ENCODE measurements at places on chromosomes 6 and 20. TPM values are rescaled to one million over a fixed set of nuclear protein-coding genes. Genes with fewer than 3 reads are reported as not detected.

The COX4I2 gene
- 6.3 TPM for total RNA-seq

The RNF182 gene
- 0.51 TPM for total RNA-seq

The BANF2 gene
- not detected for total RNA-seq

The C6orf132 gene
- total RNA-seq = 8.5 TPM

The SPACA1 gene
- not detected for total RNA-seq

The ZNF451 gene
- total RNA-seq = 94.6 TPM

The PIM1 gene
- 34.1 TPM for total RNA-seq

The HLA-DRB1 gene
- total RNA-seq = 12.9 TPM

The CDKN1A gene
- 99.0 TPM for total RNA-seq

The CPXM1 gene
- 32.1 TPM for total RNA-seq

The SCRT2 gene
- total RNA-seq = not detected

The NEURL2 gene
- 16.0 TPM for total RNA-seq

The RAB5IF gene
- 54.2 TPM for total RNA-seq

The PRICKLE4 gene
- total RNA-seq = 4.4 TPM

The MEI4 gene
- total RNA-seq = 0.31 TPM

The ZNF165 gene
- 0.72 TPM for total RNA-seq

The CRISP1 gene
- total RNA-seq = not detected

The RGS17 gene
- 1.0 TPM for total RNA-seq

The PRKN gene
- 7.0 TPM for total RNA-seq

The TBX18 gene
- total RNA-seq = 18.1 TPM

The HDAC2 gene
- total RNA-seq = 109 TPM

The RCAN2 gene
- 10.8 TPM for total RNA-seq

The AVP gene
- total RNA-seq = not detected

The PPDPF gene
- 35.2 TPM for total RNA-seq

The SNAI1 gene
- 0.31 TPM for total RNA-seq

The C20orf202 gene
- not detected for total RNA-seq

The TBPL1 gene
- 12.7 TPM for total RNA-seq

The PTCHD4 gene
- total RNA-seq = 1.4 TPM

Data from tongue (tissue), 3 donors.